Smooth muscle cell of the umbilical artery (primary cell): ENCODE measurements at places on chromosomes 4 and X. TPM values are rescaled to one million over a fixed set of nuclear protein-coding genes. Genes with fewer than 3 reads are reported as not detected.

USP17L10 gene
- not detected in 2 replicates for total RNA-seq

PLP1 gene
- not detected in 2 replicates for total RNA-seq

ZNF157 gene
- total RNA-seq = 0.09 TPM in 1 of 2 replicates, not detected in the other

PAK3 gene
- 1.2 and 2.2 TPM in 2 replicates for total RNA-seq

RNF175 gene
- total RNA-seq = 0.28 TPM in 1 of 2 replicates, not detected in the other

GPR82 gene
- not detected in 2 replicates for total RNA-seq

DCHS2 gene
- total RNA-seq = under 0.01 TPM in 1 of 2 replicates, not detected in the other

POU3F4 gene
- total RNA-seq = not detected in 2 replicates

RADX gene
- total RNA-seq = 1.8 and 7.6 TPM in 2 replicates

CXorf38 gene
- total RNA-seq = 8.0 and 11.7 TPM in 2 replicates

GRIA2 gene
- total RNA-seq = not detected in 2 replicates

CFAP299 gene
- total RNA-seq = 1.5 and 2.3 TPM in 2 replicates

DRD5 gene
- total RNA-seq = not detected in 2 replicates

GAGE2A gene
- total RNA-seq = not detected in 2 replicates

TMEM47 gene
- 37.4 and 40.6 TPM in 2 replicates for total RNA-seq

NDST4 gene
- not detected in 2 replicates for total RNA-seq

NXF2 gene
- not detected in 2 replicates for total RNA-seq

WDR17 gene
- 2.0 and 2.7 TPM in 2 replicates for total RNA-seq

GPR173 gene
- total RNA-seq = 2.4 and 8.4 TPM in 2 replicates

MUC7 gene
- total RNA-seq = not detected in 2 replicates

CPE gene
- 8.0 and 10.5 TPM in 2 replicates for total RNA-seq

NR3C2 gene
- total RNA-seq = 1.8 TPM in 2 replicates

SYTL4 gene
- total RNA-seq = 6.7 and 35.9 TPM in 2 replicates

MBNL3 gene
- 0.30 and 2.0 TPM in 2 replicates for total RNA-seq

HTR2C gene
- not detected in 2 replicates for total RNA-seq

TMEM255A gene
- under 0.01 and 0.05 TPM in 2 replicates for total RNA-seq

RPL34 gene
- total RNA-seq = 376 and 608 TPM in 2 replicates

ZNF141 gene
- 9.5 and 11.9 TPM in 2 replicates for total RNA-seq

MAGEC2 gene
- total RNA-seq = not detected in 2 replicates

TNMD gene
- total RNA-seq = not detected in 2 replicates

LONRF3 gene
- total RNA-seq = 0.28 and 0.59 TPM in 2 replicates

HERC5 gene
- total RNA-seq = 0.59 and 0.69 TPM in 2 replicates

CXCL3 gene
- total RNA-seq = 6.5 and 11.9 TPM in 2 replicates

SORCS2 gene
- total RNA-seq = 2.3 and 3.3 TPM in 2 replicates

TXLNG gene
- 5.9 and 9.1 TPM in 2 replicates for total RNA-seq

SATL1 gene
- total RNA-seq = not detected in 2 replicates

PNMA5 gene
- total RNA-seq = not detected in 2 replicates

UGT2A3 gene
- not detected in 2 replicates for total RNA-seq

CTPS2 gene
- 10.1 and 12.1 TPM in 2 replicates for total RNA-seq

ARHGAP24 gene
- 32.9 and 50.8 TPM in 2 replicates for total RNA-seq

CNKSR2 gene
- 1.2 and 2.4 TPM in 2 replicates for total RNA-seq

MAGEA2B gene
- total RNA-seq = not detected in 2 replicates

SPANXN4 gene
- not detected in 2 replicates for total RNA-seq

RASL11B gene
- total RNA-seq = 0.23 and 1.5 TPM in 2 replicates

NAA11 gene
- not detected in 2 replicates for total RNA-seq

TRAM1L1 gene
- total RNA-seq = 3.3 and 3.6 TPM in 2 replicates

GAGE13 gene
- not detected in 2 replicates for total RNA-seq

FAM184B gene
- total RNA-seq = 0.05 TPM in 1 of 2 replicates, not detected in the other

TNIP3 gene
- total RNA-seq = 1.5 and 2.8 TPM in 2 replicates

PHKA2 gene
- 8.0 and 13.4 TPM in 2 replicates for total RNA-seq

USP51 gene
- 1.5 and 1.6 TPM in 2 replicates for total RNA-seq

SYNPO2 gene
- total RNA-seq = 19.5 and 48.1 TPM in 2 replicates

PNMA6F gene
- not detected in 2 replicates for total RNA-seq

EPHA5 gene
- under 0.01 and 0.37 TPM in 2 replicates for total RNA-seq

KCND1 gene
- total RNA-seq = 0.89 and 2.6 TPM in 2 replicates

CFP gene
- 0.05 and 0.30 TPM in 2 replicates for total RNA-seq

MAGEC3 gene
- total RNA-seq = not detected in 2 replicates

ZDHHC15 gene
- under 0.01 TPM in 1 of 2 replicates, not detected in the other for total RNA-seq
